ENCODE measurements at places on chromosomes 11 and 22. TPM values are rescaled to one million over a fixed set of nuclear protein-coding genes. Genes with fewer than 3 reads are reported as not detected.

- DNase-seq, result peak; percentile 26
These were observed 7.8 kb upstream of the RANBP1 start for GRCh38 chr22:20107951-20108756.

DNA sequence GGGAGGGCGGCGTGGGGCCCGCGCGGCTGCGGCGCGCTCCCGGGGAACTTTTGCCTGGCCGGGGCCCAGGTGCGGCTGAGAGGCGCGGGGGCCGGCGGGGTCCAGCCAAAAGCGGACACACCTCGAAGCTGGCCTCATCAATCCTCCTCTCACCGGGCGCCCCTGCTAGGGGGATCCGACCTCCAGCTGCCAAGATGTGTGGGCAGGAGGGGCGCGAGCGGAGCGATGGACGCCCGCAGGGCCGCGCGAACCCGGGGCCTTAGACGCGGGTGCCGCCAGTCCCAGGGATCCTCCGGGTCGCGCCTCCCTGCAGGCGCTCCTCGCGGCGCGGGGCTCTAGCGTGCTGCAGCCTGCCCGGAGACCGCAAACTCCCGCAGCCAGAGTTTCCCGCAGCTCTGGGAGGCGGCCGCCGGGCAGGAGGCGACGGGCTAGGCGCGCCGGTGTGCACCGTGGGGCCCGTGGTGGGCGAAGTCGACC lies 785 bp downstream of the IGSF9B start:
- DNase-seq, result peak; percentile 62

GRCh38 chr11:115897707-115898106 lies 393.5 kb upstream of the CADM1 start:
- DNase-seq, result no peak

DNA sequence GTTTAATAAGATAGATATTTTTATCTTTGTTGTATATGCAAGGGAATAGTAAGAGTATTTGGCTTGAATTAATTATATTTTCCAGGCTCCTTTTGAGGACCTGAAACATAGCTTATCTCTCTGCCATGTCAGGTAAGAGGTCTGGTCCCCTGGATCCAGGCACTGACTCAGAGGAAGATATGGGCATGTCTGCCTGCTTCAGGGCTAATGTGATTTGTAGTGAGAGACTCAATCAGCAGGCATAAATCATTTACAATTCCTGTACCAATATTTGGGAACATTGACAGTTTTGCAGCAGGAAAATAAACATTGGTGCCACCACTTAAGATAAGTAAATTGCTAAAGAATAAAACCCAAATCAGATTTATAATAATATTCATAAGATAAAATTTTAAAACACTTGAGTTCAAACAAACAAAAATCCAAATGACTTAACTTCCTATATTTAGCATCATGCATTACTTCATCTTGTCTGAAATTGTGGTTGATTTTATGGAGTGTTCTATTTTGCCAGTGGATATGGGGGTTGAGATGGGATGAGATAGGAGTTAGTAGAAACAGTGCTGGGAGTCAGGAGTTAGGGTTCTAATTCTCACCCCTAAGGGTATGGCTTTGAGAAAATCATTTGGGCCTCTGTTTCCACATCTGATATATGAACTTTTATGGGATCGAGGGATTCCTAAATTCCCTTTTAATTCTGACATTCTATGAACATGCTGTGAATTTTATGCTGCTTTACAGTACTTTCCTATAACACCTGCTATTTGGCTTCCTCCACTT lies 5.1 kb upstream of the CALCA start:
- DNase-seq, result no peak

GRCh38 chr22:39528080-39528661 lies 4.4 kb downstream of the RPS19BP1 start:
- no peak for DNase-seq

DNA sequence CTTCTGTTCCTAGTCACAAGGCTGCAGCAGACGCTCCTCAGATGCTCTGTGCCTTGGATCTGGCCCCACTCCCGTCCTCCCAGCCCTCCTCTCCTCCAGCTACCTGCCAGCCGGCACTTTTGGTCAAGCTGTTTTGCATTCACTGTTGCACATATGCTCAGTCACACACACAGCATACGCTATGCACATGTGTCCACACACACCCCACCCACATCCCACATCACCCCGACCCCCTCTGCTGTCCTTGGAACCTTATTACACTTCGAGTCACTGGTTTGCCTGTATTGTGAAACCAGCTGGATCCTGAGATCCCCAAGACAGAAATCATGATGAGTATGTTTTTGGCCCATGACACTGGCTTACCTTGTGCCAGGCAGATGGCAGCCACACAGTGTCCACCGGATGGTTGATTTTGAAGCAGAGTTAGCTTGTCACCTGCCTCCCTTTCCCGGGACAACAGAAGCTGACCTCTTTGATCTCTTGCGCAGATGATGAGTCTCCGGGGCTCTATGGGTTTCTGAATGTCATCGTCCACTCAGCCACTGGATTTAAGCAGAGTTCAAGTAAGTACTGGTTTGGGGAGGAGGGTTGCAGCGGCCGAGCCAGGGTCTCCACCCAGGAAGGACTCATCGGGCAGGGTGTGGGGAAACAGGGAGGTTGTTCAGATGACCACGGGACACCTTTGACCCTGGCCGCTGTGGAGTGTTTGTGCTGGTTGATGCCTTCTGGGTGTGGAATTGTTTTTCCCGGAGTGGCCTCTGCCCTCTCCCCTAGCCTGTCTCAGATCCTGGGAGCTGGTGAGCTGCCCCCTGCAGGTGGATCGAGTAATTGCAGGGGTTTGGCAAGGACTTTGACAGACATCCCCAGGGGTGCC lies 109.8 kb downstream of the BCR start:
- DNase-seq, result peak; percentile 67

DNA sequence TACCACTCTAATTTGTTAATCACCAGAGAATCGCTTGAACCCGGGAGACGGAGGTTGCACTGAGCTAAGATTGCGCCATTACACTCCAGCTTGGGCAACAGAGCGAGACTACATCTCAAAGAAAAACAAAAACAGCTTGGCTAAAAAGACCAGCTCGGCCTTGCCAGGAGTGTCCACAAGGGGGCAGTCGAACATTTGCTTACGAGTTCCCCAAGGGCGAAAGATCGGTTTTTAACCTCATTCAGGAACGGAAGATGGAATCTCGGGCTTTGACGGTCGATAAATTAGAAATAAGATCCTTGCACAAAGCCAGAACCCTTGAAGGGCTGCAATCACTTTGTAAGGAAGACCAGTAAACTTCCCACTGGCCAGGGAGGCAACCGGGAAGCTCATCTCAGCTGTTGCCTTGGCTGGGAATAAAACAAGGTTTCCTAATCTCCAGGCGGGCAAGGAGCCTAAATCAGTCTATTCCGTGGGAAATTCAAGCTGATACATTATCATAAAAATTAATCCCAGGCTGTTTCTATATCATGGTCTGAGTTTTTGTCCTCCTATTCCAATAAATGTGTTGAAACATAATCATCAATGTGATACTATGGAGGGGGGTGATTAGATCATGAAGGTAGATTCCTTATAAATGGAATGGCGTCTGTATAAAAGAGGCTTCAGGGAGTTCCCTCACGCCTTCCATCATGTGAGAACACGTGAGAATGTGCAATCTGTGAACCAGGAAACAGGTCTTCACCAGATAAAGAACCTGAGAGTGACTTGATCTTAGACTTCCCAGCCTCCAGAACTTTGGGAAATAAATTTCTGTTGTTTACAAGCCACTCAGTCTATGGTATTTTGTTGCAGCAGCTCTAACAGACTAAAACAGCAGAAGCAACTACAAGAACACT lies 14.9 kb upstream of the SLC29A2 start:
- DNase-seq, result peak; percentile 89

DNA sequence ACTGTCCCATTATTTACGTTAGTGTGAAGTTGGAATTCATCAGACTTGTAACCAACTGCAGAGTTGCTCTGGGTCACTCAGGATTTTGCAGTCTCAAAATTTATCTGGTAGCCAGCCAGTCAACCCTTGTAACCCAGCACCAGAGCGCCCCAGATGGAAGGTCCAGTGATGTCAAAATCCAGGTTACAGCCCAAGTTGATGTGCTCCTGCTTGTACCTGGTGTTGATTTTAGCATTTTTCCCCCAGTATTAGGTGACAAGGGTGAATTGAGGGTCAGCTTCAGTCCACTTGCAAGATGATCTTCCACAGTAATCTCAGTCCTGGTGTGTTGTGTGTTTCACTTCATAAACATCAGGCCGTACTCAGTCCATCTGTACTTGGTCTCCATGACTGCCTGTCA lies 7.5 kb downstream of the TIMM10B start:
- no peak for DNase-seq

- no peak for DNase-seq
These were observed 30.1 kb upstream of the MTNR1B start for GRCh38 chr11:92939305-92939704.

The OLFML1 gene
- 5.7 TPM for total RNA-seq

The KDM4D gene
- 0.59 TPM for total RNA-seq

All from left ventricle myocardium superior (tissue), 1 donor.